NCI-H526 treated with DMSO at 0.1 percent for 48 hours (cell line): ENCODE measurements at places on chromosomes 13 and 19.

DNA sequence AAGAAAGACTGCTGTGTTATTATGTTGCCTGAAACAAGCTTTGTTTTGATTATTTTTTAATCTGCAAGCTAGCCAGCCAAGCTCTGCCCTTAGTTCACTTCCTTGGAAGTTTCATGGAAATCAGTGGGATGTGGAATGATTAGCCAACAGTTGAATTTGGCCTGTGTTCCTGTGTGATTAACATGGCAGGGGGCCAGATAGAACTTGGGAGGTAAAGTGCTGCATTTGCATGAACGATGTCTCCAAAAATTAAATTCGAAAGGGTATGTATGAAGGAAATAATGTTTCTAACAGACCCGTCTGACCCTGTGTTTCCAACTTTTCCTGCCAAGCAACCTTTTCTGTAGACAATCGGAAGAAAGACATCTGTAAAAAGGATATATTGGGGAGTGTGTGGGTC lies 32.2 kb downstream of the UFM1 start:
- no peak for DNase-seq

DNA sequence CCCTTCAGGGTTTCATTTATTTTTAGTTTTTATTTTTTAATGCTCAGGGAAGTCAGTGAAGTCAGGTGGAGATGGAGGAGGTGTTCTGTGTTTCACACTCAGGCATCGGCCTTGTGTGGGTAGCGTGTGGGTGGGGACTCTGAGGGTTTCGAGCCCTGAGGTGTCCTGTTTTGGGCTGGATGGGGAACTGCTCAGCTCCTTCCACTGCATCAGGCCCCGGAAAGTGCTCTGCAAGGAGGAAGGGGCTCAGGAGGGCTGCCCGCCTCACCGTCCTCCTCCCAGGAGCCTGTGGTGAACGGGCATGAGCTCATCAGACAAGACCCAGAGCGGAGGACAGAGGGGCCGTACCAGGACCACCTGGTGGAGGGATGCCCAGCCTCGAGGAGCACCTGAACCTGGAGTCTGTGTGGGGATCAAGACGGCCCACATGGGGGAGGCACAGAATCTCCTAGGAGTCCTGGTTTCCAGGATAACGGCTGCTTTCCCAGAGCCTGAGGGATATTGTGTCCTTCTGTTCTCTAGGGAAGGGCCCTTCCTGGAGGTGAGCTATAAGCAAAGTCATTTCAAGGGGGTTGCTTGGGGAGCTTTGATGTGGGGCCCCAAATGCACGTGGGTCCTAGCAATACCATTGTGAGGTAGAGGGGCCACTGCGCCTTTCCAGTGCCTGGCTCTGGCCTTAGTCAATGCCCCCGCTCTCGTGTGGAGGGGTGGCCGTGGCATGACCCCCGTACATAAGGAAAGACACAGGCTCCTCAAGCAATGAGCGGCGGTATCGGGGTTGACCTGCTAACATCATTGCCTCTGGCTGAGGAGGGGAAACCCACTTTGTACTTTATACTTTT lies 13.5 kb upstream of the GAS6 start:
- no peak for DNase-seq

GRCh38 chr19:55383279-55384130 lies 587 bp downstream of the TMEM238 start:
- DNase-seq: peak; percentile 43

DNA sequence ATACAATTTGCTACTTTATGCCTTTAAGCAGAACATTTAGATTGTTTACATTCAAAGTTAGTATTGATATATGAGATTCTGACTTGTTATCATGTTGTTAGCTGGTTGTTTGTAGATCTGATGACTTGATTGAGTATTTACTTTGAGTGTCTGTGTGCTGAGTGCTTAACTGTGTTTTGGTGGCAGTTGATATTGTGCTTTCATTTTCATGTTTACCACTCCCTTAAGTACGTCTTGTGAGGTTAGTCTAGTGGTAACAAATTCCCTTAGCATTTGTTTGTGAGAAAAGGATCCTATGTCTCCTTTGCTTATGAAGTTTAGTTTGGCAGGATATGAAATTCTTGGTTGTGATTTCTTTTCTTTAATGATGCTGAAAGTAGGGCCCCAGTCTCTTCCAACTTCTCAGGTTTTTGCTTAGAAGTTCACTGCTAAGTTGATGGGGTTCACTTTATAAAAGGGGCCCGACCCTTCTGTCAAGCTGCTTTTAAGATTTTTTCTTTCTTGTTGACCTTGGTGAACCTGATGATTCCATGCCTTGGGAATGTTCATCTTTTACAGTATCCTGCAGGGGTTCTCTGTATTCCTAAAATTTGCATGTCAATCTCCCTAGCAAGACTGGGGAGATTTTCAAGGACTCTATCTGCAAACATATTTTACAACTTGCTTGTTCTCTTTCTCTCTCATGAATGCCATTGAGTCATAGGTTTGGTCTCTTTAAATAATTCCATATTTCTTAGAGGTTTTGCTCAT lies 1095.4 kb upstream of the PCDH20 start:
- DNase-seq: no peak

DNA sequence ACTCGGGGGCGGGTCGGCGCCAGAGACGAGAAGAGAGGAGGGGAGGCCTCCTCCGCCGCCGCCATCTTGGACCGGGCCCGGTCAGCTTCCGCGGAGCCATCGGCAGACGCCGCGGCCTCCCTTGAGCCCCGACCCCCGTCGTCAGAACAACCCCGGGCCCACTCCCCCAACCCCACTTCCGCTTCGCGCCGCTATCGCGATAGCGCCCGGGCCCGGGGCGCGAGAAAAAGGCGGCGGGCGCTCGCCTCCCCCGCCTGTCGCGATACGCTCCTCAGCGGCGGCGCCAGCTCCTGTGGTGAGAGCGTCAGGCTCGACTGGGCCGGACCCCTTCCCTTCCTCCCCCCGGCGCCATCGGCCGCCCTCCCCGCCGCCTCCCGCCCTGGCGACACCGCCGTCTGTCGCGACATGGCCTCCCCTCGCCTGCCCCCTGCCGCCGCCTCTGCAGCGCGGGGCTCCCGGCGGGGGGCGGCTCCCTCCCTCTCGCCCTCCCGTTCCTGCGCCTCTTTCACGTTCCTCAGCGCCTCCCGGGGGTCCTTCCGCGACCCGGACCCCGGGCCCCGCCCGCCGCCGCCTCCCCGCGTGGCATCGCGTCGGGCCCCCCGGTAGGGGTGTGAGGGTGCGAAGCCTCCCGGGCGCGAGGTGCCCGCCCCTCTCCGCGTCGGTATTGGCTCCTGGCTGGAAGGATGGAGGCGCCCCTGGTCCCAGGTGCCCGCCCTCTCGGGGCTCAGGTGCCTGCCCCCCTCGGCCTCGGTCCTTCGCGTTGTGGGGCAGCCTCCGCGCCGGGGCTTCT lies at the start of gene CNOT3:
CNOT3 (plus strand) TSS at position 64 of the 790 bp plus-strand sequence. CDS start 5,217 bp downstream, outside the sequence.
- DNase-seq: no peak

- DNase-seq: no peak
These were observed at the start of gene SLC7A10 for GRCh38 chr19:33225458-33225926. Gene SLC7A10 (minus strand): TSS chr19:33225850. CDS start chr19:33225703, 147 bp downstream.

DNA sequence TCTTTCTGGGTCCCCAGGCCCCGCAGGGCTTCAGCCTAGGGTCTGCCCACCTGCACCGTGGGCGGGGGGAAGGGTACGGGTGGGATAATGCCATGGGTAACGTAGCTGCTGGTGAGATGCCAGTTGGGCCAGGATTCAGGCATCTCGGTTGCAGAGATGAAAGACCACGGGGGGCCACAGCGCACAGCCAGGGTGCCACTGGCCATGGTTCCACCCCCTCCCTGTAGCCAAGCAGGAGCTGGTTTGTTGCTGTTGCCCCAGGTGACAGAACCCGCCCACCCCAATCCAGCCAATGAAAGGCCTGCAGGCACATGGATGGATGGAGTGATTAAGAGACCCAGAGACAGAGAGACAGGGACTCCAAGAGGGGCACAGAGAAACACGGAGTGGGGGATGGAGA lies 1.0 kb upstream of the CGB7 start:
- no peak for DNase-seq

DNA sequence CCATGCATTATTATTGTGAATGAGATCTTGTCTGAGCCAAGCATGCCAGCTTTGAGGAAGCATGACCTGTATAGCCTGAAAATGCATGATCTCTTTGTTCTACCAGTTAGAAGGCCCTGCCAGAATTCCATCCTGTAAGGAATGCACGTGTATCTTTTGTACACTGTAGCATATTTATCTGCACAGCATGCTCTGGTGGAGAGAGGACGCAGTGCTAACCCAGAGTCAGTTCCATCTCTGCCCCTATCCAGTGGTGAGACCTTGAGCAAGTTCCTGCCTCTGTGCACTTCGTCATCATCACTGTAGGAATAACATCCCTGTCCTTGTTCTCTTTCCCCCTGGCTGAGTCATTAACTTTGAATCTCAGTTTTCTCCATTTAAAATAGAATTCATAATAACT lies 233.8 kb downstream of the SLC7A1 start:
- DNase-seq: no peak

GRCh38 chr13:93670866-93671265 lies 444.3 kb downstream of the GPC6 start:
- no peak for DNase-seq

DNA sequence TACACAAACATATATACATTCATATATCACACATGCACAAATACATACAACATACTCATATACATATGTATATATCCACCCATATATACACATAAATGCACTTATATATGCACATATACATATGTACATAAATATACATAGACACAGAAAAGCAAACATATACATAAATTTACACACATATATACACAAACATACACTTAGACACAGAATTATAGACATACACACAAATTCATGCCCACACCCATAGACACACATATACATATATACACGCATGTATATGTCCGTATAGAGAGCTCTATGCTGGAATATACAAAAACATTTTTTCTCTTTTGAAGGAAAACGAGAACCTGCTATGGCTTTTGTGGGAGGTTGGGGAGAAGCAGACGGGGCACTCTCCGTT lies 20.6 kb downstream of the PNMA8A start:
- no peak for DNase-seq

GRCh38 chr19:52034051-52034728 lies 6.0 kb upstream of the ZNF614 start:
- no peak for DNase-seq

GRCh38 chr13:98981369-98982080 lies 3.7 kb upstream of the DOCK9 start:
- no peak for DNase-seq
